NCI-H1436 treated with DMSO at 0.1 percent for 48 hours (cell line): ENCODE measurements at places on chromosomes 7 and 10.

DNA sequence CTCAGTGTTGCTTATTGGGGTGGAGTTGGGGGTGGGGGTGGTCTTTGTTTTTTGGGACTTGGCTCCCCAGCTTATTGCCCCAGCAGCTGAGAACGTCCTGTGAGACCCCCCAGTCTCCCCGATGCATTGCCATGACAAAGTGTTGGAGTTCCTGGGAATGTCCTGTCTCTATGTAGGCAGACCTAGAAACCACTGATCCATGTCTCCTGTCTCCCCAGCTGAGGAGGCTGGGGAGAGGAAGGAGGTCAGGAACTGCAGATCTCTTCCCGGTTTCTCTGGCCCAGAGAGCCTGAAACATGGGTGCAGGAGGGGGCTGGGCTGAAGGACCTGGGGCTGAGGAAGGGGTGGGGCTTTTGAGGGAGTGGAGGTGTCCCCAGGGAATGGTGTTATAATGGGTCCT, 80.2 kb upstream of the GTF2IRD1 start:
- DNase-seq: no peak

DNA sequence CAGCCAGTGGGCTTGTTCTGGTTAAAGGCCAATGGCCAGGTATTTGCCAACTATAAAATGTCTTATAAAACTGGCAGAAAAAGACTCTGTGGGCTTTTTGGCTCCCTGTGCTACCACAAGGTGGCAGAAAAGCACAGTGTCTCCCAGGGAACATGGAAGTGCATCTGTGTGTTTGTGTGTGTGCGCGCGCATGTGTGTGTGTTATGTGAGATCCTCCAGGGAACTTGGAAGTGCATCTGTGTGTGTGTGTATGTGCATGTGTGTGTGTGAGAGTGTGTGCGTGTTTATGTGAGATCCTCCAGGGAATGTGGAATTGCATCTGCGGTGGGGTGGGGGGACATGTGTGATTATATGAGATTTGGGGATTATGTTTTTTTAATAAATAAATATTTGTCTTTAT, 30.2 kb upstream of the ABI1 start:
- DNase-seq: no peak

GRCh38 chr10:70560511-70560941, 42.0 kb downstream of the PRF1 start:
- DNase-seq: no peak

DNA sequence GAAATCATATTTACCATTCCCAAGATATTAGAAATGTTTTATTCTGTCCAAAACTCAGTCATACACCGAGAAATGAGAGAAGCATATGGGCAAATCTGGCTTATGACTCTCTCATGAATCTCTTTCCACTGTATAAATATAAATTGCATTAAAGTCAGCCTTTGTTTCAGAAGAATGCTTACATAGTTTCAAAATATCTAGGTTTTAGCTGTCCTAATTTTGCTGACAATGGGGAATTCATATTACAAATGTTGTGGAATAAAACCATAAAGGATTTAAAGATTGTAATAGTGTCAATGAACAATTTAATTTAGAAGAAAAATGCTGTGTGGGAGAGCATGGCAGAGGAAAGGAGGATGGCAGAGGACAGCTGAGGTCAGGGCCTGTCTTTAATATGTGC, 185.0 kb upstream of the THSD7A start:
- DNase-seq: no peak

- DNase-seq: no peak
Observed at GRCh38 chr7:71135663-71136062, 3.7 kb downstream of the GALNT17 start.

GRCh38 chr10:7561985-7562384, 104.8 kb downstream of the ITIH5 start:
- no peak for DNase-seq

DNA sequence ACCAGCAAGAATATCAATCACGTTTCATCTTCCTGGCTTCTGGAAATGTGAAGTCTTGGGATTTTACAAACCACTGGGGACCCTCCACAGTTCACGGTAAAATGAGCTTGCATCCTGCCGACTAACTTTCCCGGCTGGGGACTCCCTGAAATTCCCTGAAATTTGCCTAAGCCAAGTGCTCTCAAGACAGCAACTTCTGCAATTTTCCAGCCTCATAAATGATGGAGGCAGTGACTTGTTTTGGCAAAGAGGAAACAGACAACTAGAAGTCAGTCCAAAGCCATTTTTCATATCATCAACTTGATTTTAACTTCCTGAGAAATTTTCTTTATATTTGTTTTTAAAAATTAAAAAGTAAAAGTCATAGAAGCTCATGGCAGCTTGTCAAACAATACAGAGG, 212.3 kb downstream of the FANK1 start:
- no peak for DNase-seq

- no peak for DNase-seq
Observed at GRCh38 chr7:16060502-16060901, 360.8 kb downstream of the CRPPA start.

DNA sequence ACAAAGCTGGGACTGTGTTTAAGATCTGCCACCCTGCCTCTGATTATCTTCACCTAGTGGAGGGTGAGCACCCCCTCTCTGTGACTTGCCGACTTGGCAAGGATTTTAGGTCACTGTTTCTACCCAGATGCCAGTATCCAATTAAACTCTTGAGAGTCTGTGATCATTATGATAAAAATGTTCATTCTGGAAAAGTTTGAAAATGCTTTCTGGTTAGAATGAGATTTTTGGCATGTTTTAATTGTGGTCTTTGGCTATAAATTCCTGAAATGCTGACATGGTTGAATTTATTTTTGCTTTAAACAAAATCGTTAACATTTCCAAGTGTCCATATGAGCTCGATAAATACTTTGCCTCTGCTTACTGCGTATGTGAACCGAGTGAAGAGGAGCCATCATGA, 221.4 kb downstream of the BICC1 start:
- DNase-seq: no peak

DNA sequence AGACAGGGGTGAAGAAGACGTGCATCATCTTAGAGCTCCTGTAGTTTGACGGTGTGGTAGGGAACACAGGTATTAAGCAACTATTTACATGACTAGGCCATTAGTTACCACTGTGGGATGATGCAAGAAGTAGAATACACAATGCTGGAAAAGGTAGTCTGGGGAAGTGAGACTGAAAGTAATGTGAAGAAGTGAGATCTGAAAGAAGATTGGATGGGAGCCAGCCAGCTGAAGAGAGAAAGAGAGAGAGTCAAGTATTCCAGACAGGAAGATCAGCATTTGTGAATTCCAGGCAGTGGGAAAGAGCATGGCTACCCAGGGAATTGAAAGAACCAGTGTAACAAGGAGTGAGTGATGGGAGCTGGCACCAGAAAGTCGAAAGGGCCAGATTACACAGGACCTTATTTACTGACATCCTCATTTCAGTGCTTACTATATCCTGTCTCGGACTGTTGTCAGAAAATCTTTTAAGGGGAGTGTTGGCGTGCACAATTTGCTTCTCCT, 4.0 kb upstream of the CFAP58 start:
- DNase-seq: no peak

GRCh38 chr10:129755621-129756020, 208.5 kb downstream of the EBF3 start:
- no peak for DNase-seq

DNA sequence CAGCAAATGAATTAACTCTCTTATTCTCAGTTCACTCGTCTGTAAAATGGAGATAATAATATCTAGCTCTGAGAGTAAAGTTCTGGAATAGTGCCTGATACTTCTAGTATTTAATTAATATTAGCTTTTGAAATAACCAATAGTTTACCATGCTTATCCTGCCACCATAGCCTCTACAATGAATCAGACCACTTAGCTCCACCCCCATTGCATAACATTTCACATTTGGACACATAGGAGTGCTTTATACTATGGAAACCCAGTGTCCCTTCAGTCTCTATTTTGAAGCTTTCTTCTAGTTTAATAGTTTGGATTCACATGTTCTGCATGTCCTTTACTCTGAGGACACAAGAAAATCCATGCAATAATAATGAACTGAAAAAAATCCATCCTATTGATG, 427.3 kb upstream of the C7orf33 start:
- no peak for DNase-seq

DNA sequence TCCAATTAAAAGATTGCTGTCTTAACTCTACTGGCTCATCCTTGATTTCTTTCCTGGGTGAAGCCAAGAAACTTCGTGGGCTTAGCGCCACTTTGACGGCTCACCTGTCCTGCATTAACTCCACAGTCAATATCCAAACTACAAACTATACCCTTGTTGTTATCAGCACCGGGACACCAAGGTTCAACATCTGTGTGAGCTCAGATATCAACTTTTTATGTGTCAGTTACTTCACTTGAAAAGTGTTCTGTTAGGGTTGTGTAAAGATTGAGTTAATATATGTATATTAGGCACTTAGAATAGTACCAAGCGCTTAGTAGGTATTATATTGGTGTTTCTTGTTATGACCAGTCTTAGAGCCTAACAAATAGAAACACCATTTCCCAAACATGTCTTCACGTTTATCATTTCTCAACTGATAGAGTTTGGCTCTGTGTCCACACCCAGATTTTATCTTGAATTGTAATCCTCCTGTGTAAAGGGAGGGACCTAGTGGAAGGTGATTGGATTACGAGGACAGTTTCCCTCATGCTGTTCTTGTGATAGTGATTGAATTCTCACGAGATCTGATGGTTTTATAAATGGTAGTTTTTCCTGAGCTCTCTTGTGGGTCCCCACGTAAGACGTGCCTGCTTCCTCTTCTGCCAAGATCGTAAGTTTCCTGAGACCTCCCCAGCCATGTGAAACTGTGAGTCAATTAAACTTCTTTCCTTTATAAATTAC, 19.0 kb upstream of the ST8SIA6 start:
- no peak for DNase-seq

DNA sequence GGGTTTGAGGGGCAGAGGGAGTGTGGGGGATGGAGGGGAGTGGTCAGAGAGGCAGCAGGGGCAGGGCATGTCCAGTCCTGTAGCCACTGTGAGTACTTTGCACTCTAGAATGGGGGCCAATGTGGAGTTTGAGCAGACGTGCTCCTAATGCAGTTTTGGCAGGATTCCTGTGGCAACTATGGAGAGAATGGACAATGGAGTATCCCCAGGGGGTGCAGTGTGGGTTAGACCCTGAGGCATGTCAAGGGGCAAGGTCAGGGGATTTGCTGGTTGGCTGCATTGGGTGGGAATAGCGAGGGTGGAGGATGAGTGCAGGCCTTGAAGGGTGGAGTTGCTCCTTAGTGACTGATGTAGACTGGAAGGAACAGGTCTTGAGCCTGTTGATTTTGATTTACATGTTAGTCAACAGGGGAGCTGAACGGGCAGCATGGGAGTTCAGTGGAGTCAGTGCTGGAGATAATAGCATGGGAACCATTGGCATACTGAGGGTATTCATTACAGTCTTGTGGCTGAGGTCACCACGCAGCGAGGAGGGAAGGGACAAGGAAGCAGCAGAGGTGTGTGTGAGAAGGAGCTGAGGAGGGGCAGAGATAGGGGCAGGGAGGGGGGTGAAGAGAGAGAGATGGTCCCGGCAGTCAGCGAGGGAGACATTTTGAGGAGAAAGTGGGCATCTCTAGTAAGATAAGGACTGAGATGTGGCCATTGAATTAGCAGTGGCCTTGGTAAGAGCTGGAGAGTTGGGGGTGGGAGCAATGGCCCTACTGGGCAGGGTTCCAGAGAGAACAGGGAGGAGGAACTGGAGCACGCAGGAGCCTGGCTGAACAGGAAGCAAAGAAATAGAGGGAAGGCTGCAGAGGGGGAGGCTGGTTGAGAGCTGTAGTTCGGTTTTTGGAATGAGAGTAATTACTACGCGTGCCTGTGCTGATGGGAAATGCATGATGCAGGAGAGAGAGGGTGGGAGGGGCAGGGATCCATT, 112.7 kb downstream of the CCNY start:
- no peak for DNase-seq

DNA sequence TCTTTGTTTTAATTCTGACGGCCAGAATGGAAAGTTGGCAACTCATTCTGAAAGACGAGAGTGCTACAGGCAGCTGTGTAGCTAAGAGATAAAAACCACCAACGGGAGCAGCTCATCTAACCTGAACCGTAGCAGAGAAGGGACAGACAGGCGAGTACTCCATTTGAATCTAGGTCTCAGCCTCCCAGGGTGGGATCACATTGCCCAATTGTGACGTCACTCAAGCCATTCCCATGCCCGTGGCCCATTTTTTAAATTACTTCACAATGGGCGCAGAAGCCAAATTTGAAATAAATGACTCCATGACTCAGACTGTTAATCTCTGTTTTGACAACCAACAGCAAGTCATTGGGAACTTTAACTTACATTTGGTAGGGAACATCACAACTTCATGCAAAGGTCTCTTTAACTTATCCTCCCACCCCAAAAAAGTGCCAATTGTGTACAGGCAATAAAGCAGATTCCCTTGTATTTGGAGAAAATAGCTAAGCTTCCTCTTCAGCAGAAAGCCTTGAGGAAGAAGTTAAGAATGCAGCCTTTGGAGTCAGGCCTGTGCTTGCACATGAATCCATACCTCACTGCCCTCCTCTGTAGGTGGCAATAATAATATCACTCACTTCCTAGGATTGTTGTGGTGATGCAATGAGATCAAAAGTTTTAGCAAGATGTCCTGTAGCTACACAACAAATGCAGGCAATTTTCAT, 93.2 kb upstream of the KIF5B start:
- no peak for DNase-seq

DNA sequence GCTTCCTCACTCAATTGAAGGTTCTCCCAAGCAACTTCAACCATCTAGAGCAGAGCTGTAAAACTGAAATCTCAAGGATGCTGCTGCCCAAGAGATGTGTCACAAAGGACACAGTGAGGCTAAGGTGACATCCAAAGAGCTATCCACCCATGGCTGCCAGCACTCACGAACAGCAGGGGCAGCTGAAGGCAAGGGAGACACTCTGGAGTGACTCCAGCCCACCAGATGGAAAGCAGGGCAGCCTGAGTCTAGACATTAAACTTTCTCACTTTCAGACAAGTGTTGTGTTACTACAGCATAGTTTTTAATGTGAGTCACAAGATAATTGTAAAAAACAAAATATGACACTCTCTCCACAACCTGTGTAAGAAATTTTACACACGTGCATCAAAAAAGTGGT, 113.5 kb downstream of the LARP4B start:
- no peak for DNase-seq

DNA sequence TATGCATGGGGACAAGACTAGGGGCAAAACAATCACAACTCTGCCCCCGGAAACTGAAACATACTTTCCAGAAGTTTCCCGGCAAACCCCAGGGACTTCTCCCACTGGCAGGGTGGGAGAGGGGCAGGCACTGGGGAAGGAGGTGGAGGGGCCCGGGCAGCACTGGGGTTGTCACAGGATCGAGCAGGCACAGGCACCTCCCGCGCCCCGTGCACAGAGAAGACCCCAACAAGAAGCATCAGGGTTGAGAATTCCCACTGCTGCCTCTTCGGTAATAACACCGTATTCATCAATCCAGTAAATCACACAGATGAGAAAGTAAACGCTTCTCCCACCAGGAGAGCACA, 490.5 kb downstream of the PTPRN2 start:
- no peak for DNase-seq

DNA sequence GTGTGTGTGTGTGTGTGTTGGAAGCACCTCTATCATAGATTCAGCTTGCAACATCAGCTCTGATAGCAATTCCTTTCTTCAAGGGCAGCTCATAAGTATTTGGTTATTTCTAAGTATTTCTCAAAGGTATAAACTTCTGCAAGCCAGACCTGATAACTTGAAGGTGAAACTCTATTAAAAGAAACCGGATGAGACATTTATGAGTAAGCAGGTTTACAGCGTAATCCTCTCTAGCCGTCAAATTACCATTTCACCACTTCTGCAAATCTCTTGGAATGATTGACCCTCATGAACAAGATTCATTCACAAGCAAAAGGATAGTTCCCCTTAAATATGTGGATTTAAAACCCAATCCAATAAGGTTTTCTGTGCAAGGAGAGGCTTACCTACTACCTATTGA, 23.1 kb downstream of the PDE1C start:
- DNase-seq: no peak

- no peak for DNase-seq
Observed at GRCh38 chr10:72009425-72010081, 45.4 kb downstream of the CHST3 start.
